Sigmoid colon (tissue), 7 donors: ENCODE measurements at places on chromosomes 4 and X.
A peak's percentile ranks its signal among the peaks of the same experiment; 100 is the strongest.

GRCh38 chr4:96093563-96093962 is 253.7 kb downstream of the PDHA2 start:
- no peak for DNase-seq

DNA sequence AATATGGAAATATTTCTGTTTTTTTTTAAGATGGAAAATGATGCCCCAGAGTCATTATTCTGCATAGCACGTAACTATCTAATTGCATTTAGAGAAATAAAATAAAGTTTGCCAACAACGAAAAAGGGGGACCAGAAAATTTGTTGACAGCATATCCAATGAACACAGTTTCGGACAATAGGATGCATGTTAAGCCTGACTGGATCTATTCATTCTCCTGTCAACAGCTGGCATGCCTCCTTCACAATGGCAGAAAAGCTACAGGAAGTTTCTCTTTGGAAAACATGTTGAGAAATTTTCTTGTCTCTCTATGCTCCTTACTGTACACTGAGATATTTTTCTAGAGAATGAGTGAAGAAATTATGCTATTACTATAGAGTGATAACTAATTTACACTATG is 262.5 kb downstream of the GRID2 start:
- no peak for DNase-seq

GRCh38 chr4:53906606-53907190 is 157.7 kb downstream of the CHIC2 start:
- no peak for DNase-seq

DNA sequence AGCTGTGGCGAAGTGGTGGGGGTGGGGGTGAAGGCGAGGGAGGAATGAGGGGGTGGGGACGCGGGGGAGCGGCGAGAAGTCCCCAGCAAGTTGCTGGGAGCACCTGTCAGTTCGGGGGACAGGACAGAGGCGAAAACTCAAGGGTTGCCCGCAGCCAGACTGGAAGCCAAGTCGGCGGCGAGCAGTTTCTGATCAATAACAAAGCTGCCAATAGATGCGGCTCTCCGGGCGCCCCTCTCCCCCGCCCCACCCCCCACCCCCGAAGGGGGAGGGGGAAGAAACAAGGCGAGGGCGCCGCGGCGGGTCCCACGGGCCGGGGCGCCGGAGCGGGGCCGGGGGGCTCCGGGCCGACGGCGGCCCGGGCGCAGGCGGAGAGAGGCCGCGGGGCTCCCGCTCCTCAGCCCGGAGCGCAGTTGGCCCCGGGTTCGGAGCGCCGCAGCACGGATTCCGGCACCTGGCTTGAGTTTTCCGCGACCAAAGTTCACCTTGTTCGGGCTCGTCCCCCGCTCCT is 379 bp downstream of the PDGFC start:
- peak; percentile 67 for DNase-seq

DNA sequence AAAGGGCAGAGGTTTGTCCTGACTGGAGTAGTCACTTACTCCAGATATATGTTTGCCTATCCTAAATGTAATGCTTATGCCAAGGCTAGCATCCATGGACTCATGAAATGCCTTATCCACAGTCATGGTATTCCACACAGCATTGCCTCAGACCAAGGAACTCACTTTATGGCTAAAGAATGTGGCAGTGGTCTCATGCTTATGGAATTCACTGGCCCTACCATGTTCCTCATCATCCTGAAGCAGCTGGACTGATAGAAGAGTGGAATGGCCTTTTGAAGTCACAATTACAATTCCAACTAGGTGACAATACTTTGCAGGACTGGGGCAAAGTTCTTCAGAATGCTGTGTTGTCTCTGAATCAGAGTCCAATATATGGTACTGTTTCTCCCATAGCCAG is 1014.8 kb downstream of the RAPGEF2 start:
- no peak for DNase-seq

GRCh38 chrX:140091125-140091886 is 126.0 kb upstream of the CXorf66 start:
- peak; percentile 60 for DNase-seq

DNA sequence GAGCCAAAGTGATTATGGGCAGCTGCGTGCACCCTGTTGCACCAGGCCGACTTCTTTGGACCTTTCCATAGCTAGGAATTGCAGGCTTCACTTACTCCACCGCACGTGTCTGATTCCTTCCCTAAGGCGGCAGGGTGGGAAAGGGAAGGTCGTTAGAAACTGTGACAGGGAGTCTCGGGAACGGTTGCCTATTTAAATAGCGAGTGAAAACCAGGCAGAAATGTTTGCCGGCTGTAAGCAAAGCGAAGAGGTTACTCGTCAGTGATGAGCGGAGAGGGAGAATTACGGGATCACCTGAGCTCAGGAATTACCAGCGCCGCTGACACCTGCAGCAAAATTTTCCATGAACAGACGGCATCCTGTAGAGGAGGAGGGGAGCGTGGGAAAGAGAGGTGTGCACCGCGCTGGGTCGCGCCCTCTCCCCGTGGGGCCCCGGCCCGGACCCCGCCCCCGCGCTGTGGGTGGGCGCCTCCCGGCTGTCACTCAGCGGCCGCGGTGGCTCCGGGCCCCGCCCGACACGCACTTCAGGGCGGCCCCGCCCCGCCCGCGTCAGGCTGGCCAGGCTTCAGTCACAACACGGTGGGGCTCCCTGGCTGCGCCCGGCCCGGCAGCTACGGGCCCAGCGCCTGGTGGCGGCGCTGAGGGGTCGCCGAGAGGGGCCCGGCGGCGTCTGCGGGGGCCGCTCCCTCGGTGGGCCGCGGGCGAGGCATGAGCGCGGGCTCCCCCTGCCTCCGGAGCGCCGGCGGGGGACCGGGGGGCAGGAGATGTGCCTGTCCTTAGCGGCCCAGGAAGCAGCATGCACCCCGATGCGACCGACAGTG is at the start of gene SNX25:
TSS of gene SNX25 (plus strand) at position 568 of the 821 bp plus-strand sequence. CDS start at position 797, 229 bp downstream.
- peak; percentile 92 for DNase-seq

GRCh38 chr4:101184668-101185067 is 162.7 kb downstream of the PPP3CA start:
- no peak for DNase-seq

GRCh38 chrX:139200346-139200745 is 330.2 kb upstream of the F9 start:
- DNase-seq = no peak
